ENCODE measurements at places on chromosomes 6 and 20. TPM values are rescaled to one million over a fixed set of nuclear protein-coding genes. Genes with fewer than 3 reads are reported as not detected.

Gene IRF4
- 3.7 TPM for total RNA-seq

Gene NKAPL
- 0.87 TPM for total RNA-seq

Gene C20orf144
- 0.23 TPM for total RNA-seq

Gene BANF2
- not detected for total RNA-seq

Gene RIPOR2
- total RNA-seq = 25.6 TPM

Gene PLCB1
- 12.4 TPM for total RNA-seq

- no peaks in the 10 kb centered on the region for H3K36me3 ChIP-seq
- H3K4me1 ChIP-seq = no peaks in the 10 kb centered on the region
- H3K27me3 ChIP-seq = no peaks in the 10 kb centered on the region
- H3K27ac ChIP-seq = no peak overlapping the region
Measured at GRCh38 chr6:55772730-55773129, 102.7 kb downstream of the BMP5 start.

DNA sequence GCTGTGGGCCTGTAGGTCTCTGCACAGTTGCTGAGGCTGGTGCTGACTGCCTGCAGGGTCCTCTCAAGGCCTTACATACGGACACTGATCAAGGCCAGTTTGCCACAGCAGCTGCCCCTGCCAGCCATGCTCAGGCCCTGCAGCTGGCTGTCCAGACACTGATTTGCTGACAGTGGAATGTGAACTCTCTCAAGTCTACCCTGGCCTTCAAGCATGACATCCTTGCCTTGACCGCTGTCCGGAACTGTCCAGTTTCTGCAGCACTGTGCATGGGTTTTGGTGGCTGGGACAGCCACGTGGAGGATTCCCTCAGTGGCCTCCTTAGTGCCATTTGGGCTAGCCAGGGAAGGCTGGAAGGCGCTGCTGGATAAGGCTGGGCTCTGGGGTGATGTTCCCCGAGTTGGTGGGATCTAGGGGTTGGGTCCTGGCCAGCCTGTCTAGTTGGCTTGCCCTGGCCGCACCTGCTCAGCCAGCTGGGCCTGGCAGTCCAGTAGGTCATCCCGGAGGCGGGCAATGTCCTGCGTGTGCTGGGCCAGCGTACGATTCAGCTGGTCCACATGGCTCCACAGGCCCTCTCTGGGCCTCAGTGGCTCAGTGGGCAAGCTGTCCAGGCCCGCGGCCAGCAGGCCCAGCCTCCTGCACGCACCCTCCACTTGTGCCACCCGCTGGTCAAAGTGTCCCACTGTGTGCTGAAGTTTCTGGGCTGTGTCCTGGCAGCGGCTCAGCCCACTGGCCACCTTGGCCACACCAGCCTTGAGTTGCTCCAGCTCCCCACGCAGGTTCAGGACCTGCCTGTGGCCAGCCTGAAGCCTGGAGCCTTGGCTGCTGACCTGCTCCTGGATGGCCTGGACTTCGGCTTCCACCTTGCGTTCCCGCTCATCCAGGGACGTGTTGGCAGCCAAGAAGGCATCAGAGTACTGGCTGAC lies 5.5 kb downstream of the EMILIN3 start:
- H3K36me3 ChIP-seq = no peaks in the 10 kb centered on the region
- H3K4me1 ChIP-seq = peaks cover 6% of the 10 kb centered on the region
- H3K27ac ChIP-seq = no peak overlapping the region
- no peak for DNase-seq

GRCh38 chr6:150579611-150580010 lies 20.1 kb upstream of the PLEKHG1 start:
- no peaks in the 10 kb centered on the region for H3K36me3 ChIP-seq
- no peak overlapping the region for H3K27ac ChIP-seq
- DNase-seq = no peak
- no peaks in the 10 kb centered on the region for H3K27me3 ChIP-seq
- H3K4me1 ChIP-seq = no peaks in the 10 kb centered on the region

- H3K4me1 ChIP-seq = no peaks in the 10 kb centered on the region
- no peak for DNase-seq
- H3K27ac ChIP-seq = no peak overlapping the region
Measured at GRCh38 chr20:10040070-10040975, 5.5 kb downstream of the ANKEF1 start.

- H3K27me3 ChIP-seq = no peaks in the 10 kb centered on the region
- H3K36me3 ChIP-seq = no peaks in the 10 kb centered on the region
- DNase-seq = no peak
- no peak overlapping the region for H3K4me3 ChIP-seq
Measured at GRCh38 chr6:77036400-77036799, 426.9 kb downstream of the HTR1B start.

DNA sequence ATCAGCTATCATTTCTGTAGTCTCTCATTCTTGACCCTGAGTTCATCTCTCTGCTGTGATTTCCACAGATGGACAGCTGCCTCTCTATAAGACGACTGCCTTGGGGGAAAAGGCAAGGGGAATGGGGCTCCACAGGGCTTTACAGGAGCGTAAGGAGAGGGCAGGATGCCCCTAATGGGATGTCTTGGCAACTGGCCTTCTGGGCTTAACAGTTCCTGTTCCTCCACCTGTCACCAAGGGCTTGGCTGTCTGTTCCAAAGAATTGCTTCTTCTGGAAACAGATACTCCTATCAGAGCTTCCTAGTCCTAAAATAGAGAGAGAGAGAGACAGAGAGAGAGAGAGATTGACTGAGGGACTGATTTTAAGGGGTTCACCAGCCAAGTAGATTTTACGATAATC lies 181.9 kb downstream of the TMEM200A start:
- H3K4me1 ChIP-seq = no peaks in the 10 kb centered on the region
- no peak for DNase-seq
- no peak overlapping the region for H3K4me3 ChIP-seq
- no peaks in the 10 kb centered on the region for H3K36me3 ChIP-seq
